Stimulated activated CD8-positive, alpha-beta memory T cell treated with anti-CD3 and anti-CD28 coated beads, Interleukin-15, amount 100 ng/mL, for 4 hours (primary cell): ENCODE measurements at places on chromosomes 16 and 17.

- DNase-seq, result no peak
These were observed 36.6 kb downstream of the UBE2G1 start for GRCh38 chr17:4329838-4330237.

DNA sequence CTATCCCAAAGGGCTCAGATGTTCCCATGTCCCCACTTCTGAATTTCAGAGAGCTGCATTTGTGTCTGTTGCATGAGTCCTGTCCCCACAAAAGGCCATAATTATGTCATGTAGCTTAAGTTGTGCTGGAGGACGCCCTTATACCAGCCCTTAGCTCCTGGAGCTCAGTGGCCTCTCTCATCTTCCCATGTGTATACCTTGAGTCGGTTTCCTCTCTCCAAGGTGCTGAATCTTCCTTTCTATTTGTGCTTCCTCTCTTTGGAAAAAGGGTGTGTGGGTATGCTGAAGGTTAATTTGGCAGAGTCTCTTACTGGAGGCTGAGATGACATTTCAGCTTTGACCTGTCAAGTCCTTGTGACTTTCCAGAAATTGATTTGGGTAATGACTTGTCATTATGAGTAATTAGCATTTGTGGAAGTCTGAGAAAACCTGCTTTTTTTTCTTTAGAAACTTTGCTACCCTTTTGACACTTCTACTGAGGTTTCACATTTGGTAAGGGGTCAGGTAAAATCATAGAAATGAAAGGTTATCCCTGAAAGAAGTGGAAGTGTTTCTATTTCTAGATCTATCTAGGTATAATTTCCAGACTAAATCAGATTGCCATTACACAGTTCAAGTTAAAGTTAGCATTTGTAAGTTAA lies 185.4 kb downstream of the ABCC12 start:
- DNase-seq, result no peak

DNA sequence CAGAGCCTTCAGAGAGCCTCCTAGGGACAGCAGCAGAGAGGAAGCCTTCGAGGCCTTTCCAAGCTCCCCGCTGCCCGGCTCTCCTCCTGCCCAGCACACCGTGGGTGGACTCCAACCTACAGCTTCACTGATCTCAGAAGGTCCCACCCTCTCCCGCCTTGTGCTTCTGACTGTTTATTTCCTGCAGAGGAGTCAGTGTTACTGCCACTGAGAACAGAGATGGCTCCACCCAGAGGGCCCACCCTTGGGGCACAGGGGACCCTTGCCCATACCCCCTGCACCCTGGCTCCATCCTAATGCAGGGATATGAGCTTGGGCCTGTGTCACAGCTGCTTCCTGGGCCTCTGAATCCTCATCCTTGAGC lies 52.8 kb upstream of the TOB1 start:
- no peak for DNase-seq

DNA sequence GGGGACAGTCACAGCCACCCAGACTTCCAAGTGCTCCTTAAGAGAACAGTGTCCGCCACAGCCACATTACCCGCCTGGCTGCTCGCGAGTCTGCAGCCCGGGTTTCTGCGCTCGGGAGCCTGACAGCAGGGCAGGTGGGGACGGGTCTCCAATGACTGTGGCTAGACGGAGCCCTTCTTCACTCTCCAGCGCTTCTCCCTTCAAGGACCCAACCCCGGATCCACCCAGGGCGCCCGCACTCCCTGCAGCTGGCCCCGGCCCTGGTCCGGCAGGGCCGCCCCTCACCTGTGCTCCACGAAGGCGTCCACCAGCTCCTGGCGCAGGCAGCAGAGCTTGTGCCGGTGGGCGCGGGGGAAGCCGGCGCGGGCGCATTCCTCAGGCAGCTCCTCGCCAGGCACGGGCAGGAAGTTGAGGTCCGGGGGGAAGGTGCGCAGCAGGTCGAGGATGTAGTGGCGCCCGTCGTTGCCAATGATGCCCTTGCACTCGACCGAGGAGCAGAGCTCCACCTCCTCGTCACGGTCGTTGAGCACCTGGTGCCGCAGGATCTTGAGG lies 13.9 kb downstream of the CLUH start:
- no peak for DNase-seq

DNA sequence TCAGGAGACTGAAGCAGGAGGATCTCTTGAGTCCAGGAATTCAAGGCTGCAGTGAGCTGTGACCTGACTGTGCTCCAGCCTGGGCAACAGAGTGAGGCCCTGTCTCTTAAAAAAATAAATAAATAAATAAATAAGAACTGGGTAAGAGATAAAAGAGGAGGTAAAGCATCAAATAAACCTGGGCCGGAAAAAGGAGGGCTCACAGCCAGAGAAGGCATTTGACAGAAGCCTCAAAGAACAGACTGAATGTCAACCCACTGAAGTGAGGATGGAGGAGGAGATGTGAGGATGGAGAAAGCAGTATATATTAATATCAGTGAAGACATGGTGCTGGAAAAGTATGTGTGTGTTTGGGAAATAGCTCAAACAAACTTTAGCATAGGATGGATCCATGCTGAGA lies 6.1 kb downstream of the NOG start:
- DNase-seq, result no peak

DNA sequence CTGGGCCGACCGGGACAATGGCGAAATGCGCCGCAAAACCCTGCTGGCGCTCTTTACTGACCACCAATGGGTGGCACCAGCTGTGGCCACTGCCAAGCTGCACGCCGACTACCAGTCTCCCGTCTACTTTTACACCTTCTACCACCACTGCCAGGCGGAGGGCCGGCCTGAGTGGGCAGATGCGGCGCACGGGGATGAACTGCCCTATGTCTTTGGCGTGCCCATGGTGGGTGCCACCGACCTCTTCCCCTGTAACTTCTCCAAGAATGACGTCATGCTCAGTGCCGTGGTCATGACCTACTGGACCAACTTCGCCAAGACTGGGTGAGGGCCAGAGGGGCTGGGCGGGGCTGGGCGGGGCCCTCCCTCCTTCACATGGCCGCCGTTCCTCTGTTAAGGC lies 4.3 kb upstream of the SPEM1 start:
- DNase-seq, result no peak

- DNase-seq, result no peak
These were observed 18.0 kb downstream of the CTRB2 start for GRCh38 chr16:75188832-75189477.

DNA sequence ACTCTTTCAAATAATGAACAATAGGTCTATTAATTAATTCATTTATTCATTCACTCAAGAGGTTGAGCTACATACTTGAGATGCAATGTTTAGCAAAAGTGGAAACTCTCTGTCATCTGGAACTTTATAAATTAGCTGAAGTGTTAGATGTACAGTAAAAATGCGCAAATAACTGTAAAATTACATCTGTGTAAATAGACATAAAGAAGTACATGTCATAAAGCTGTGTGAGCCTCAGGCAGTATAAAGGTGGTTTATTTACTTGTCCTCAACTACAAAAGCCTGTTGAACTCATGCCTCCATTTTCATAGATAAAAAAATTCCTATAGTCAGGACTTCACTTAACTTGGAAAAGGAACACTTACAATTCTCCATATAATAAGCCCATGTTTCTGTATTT lies 343.1 kb downstream of the CDH11 start:
- DNase-seq, result no peak

GRCh38 chr17:58398574-58399266 lies 18.6 kb downstream of the RNF43 start:
- DNase-seq, result no peak

DNA sequence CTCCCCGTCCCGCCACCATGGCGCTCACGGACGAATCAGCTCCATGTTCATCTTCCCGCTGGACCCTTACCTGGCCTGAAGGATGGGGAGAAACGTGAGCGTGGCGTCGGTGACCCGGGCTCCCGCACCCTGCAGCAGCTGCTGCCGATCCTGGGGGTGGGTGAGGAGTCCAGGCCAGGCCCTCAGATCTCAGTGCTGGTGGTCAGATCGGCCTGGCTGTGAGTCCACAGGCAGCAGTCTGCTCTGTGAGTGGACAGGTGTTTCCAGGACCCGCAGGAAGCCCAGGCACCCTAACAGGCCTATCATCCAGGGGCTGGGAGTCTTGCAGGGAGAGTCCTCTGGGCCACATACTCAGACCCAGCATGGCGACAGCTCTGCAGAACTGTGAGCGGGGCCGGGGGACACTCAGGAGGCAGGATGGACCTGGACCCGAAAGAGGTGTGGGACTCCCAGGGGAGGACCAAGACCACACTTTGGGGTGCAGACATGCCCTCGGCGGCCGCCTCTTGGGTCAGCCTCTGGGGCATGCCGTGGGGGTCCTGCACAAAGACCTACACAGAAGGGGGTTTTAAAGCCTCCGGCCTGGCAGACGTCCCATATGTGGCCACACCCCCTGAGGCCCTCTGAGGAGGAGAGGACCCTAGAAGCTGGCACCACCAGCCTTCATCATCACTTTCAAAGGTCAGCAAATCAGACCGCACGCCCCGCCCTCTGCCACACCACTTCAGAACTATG lies 27.2 kb upstream of the ZNF469 start:
- DNase-seq, result no peak

- no peak for DNase-seq
These were observed 64.0 kb downstream of the USP32 start for GRCh38 chr17:60327901-60328273.

- no peak for DNase-seq
These were observed 30.7 kb downstream of the SPOP start for GRCh38 chr17:49647256-49647585.

DNA sequence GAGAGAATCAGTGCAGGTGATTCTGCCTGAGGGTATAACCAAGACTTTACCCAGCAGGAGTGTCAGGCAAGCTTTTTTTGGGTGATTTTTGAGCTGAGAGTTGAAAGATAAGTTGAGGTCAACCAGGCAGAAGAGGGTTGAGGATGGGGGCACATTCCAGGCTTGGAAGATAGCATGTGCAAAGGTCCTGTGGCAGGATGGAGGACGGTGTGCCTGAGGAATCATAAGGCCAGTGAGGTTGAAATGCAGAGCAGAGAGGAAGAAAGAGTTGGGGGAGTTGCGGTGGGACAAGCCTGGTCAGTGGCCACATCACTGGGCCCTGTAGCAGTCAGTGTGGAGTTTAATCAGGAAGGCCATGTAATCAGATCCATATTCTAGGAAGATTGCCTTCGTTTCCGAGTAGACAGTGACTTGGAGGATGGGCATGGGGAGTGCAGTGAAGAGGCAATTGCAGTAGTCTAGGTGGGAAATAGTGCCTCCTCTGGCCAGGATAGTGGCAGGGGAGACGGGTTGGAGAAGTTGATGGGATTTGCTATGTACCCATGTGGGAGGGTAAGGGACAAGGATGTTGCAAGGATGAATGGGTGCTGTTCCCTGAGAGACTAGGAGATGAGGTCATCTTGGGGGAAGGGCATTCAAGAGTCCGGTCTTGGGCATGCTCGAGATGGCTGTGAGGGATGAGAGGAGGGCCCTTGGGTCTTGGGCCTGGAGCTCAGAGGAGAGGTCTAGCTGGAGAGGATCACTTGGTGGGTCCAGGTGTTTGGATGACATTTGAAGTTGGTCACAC lies 3.9 kb downstream of the PLEKHG4 start:
- no peak for DNase-seq

DNA sequence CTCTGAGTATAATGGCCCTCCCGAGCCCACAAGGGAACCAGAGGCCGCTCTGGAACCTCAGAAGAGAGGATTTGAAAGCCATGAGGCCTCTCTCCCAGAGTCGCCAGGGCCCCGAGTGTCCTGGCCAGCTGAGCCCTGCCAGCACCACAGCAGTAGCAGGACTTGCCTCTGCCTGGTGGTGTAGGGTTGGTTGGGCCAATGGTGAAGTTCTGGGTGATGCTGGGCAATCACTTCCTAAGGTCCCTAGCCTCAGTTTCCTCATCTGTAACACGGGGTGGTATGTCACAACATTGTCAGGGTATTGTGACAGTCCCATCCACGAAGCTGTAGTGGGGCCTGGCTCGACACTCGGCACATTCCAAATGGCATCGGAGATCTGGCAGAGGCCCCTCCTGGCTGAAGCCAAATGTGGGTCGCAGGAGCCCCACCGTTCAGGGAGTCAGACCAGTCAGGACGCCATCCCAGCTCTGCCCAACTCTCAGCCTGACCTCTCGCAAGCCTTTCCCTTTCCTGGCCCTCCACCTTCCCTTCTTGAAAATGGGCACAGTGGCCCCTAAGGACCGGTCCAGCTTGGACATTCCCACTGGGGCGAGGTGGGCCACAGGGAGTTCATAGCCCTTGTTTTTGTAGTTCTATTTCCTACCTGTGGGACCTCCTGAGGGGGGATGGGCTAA lies 1.7 kb downstream of the NATD1 start:
- DNase-seq, result no peak

GRCh38 chr16:57666353-57667047 lies 1.6 kb upstream of the ADGRG3 start:
- DNase-seq, result no peak

DNA sequence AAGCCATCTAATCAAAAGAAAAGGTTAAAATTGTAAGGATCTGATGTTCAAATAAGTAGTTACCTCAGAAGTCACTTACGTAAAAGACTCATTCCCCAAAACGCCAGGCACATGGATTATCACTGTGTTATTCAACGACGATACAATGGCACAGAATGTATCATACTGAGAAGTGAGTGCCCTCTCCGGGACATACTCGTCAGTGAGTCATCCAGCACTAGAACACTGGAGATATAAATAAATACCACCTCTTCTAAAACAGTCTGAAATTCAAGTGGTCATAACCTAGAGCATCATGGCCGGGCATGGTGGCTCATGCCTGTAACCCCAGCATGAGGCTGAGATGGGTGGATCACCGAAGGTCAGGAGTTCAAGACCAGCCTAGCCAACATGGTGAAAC lies 24.9 kb downstream of the USP31 start:
- DNase-seq, result no peak

DNA sequence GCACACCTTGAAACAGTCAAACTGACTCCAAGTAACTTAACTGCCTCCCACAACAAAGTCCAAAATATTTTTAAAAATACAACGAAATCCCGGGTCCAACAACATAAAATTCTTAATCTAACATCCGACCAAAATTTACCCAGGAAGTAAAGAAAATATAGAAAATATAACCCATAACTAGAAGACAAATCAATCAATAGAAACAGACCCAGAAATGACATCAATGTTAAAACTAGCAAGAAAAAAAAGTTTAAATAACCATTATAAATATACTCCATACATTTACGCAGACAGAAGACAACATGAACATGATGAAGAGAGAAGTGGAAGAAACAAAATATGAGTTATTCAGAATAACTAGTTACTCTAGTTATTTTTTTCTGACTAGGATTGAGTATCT lies 3.7 kb downstream of the ZNF597 start:
- DNase-seq, result no peak

DNA sequence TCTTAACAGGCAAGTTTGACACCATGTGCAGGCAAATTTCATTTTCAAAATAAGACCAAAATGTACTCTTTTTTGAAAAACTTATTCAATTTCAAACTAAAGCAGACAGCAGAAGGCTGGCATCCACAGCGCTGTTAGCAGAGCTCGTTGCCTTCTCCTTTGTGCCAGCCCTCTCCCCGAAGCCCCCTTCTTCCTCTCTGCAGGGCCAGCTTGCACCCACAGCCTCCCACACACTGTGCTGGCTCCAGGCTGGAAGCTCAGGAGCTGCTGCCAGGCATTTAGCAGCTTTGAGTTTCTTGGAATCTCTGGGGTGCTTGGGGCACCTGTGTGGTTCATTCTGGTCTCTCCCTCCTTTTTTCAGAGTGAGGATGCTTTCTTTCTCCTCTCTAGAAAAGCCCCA lies 37.7 kb downstream of the GP2 start:
- DNase-seq, result no peak
